T-helper 2 cell treated with Interferon-gamma antibody and Interleukin-4, amounts not matched to agents 100 ng/mL and 5 ng/mL, for 36 hours (primary cell): ENCODE measurements at places on chromosomes 1 and 21. TPM values are rescaled to one million over a fixed set of nuclear protein-coding genes. Genes with fewer than 3 reads are reported as not detected.

The FCRL3 gene
- 0.23 and 0.39 TPM in 2 replicates for total RNA-seq

The OR2T29 gene
- total RNA-seq = not detected in 2 replicates

The SYNC gene
- not detected in 2 replicates for total RNA-seq

The TMEM82 gene
- total RNA-seq = not detected in 2 replicates

The ADAM30 gene
- not detected in 2 replicates for total RNA-seq

The CSF1 gene
- total RNA-seq = 75.0 and 76.4 TPM in 2 replicates

The RXFP4 gene
- 0.14 TPM in 2 replicates for total RNA-seq

The SH2D1B gene
- not detected in 2 replicates for total RNA-seq

The SLC5A3 gene
- total RNA-seq = 30.8 and 31.1 TPM in 2 replicates

The C1orf94 gene
- not detected in 2 replicates for total RNA-seq

The DLGAP3 gene
- total RNA-seq = 0.25 and 0.36 TPM in 2 replicates

The SON gene
- total RNA-seq = 328 and 340 TPM in 2 replicates

The S100A3 gene
- total RNA-seq = not detected in 2 replicates

The LAMB3 gene
- 1.5 and 1.6 TPM in 2 replicates for total RNA-seq

The OR6N2 gene
- not detected in 2 replicates for total RNA-seq

The OR2T33 gene
- not detected in 2 replicates for total RNA-seq

The YBEY gene
- total RNA-seq = 9.5 and 10.2 TPM in 2 replicates

The ALX3 gene
- not detected in 2 replicates for total RNA-seq

The HSD3B1 gene
- total RNA-seq = not detected in 2 replicates

The TNFRSF1B gene
- total RNA-seq = 164 and 170 TPM in 2 replicates

The SPRR1A gene
- not detected in 2 replicates for total RNA-seq

The SYPL2 gene
- not detected in 2 replicates for total RNA-seq

The TMEM240 gene
- total RNA-seq = 1.0 and 1.1 TPM in 2 replicates

The TRIM33 gene
- total RNA-seq = 39.6 and 41.6 TPM in 2 replicates

The CYP4B1 gene
- total RNA-seq = not detected in 2 replicates

The ITLN2 gene
- not detected in 2 replicates for total RNA-seq

The MTX1 gene
- 38.8 and 40.9 TPM in 2 replicates for total RNA-seq

The SPSB1 gene
- 13.2 and 13.6 TPM in 2 replicates for total RNA-seq

The MROH9 gene
- total RNA-seq = not detected in 2 replicates

The CDC7 gene
- 25.1 and 30.4 TPM in 2 replicates for total RNA-seq

The FCGR2B gene
- total RNA-seq = 0.11 TPM in 1 of 2 replicates, not detected in the other

The PPIAL4G gene
- 0.41 and 0.68 TPM in 2 replicates for total RNA-seq

The VSIG8 gene
- total RNA-seq = not detected in 2 replicates

The MSTO1 gene
- total RNA-seq = 73.8 and 77.8 TPM in 2 replicates
